ENCODE measurements at places on chromosomes 12 and 14.
A peak's percentile ranks its signal among the peaks of the same experiment; 100 is the strongest.

GRCh38 chr12:66594688-66595087 is 84.2 kb downstream of the GRIP1 start:
- no peak for DNase-seq

DNA sequence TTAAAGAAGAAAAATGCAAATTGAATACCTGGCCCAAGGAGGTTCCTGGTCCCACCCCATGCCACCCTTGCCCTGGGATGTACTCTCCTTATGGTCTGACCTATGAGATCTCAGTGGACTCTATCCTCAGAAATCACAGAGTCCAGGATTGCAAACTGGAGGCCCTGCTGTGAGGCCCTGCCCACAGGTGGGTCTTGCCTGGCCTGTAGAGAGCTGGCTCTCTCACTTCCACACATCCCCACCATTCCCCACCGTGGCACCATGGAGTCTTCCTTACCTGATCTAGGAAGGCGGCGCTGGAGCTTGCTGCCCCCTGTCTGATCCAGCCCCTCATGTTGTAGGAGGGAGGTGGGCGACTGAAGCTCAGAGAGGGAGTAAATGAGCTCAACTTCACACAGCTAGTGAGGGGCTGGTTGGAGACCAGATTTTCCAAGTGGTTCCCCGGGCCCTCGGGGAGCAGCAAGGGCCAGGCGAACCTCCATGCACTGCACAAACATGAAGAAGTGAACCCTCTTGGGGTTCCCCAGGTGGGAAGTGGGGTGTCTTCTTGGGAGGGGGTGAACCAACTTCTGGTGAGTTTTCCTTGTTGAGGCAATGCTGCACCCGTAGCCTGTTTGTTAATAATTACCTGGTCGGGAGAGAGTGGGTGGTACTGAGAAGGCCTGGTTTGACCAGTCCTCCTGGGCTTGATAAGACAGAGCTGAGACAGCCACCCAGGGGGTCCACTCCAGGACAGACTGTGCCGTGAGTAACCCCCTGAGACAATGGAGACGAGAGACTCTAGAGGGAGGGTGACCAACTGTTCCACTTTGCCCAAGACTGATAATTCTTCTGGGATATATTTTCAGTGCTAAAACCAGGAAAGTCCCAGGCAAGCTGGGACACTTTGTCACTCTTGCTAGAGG is at the start of gene SERPINA4:
Gene SERPINA4 (plus strand): TSS at position 692 of the 905 bp plus-strand sequence. CDS start 2,041 bp downstream, outside the sequence.
- DNase-seq: peak; percentile 78

DNA sequence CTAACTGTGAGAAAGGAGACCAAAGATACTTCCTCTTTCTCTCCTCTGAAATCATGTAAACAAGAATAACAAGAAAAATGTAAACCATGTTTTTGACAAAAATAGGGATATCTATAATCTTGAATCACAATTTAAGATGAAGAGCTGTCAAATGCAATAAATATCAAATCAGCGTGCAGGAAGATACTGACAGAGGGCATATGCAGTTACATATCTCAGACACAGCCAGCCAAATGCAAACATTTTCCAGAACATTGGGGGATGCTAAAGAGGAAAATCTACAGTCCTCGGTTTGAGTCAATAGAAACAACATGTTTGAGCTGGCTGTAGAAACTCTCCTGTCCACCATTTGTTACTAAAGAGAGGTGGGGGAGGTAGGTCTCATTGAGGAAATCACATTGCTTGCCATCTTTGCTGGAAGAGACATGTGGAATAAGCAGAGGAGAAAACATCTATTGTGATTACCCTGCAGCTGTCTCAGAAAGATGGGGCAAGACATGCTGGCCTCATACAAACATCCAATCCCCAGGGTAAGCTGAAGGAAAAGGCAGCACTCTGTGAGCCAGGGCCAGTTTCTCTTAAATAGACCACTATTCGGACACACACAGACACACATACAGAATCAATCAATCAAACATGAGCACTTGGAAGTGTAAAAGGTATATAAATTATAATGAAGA is 43.5 kb downstream of the CNTN1 start:
- no peak for DNase-seq

DNA sequence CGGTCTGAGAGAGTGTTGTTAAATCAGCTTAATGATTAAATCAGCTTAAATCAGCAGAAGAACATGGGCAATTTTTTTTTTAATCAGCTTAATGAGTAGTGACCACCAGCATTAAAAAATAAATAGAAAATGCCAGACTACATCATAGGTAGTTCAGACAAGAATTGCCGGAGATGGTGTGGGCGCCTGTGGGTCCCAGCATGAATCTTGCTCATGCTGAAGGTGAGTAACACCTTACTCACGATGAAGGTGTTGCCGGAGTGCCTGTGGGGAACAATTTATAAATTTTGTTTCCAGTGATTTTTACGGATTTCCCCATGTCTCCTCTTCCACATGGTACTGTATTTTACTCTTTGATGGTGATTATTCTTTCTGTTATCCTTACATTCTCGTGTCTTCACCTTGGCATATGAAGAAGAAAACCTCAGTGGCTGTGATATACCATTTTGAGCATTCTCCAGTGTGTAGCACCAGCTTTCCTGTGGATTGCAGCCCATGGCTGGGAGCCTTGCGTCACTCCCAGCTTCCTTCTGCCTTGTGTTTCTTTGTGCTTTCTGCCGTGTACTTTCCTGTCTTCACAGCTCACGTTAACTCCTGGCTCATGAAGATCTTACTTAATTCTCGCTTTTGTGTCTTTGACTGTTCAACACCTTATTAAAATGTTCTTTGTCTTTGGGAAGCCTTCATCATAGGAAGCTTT is 4.7 kb downstream of the TDRD9 start:
- no peak for DNase-seq

- DNase-seq: no peak
These were observed 797.4 kb downstream of the RPS29 start for GRCh38 chr14:48788771-48789170.

DNA sequence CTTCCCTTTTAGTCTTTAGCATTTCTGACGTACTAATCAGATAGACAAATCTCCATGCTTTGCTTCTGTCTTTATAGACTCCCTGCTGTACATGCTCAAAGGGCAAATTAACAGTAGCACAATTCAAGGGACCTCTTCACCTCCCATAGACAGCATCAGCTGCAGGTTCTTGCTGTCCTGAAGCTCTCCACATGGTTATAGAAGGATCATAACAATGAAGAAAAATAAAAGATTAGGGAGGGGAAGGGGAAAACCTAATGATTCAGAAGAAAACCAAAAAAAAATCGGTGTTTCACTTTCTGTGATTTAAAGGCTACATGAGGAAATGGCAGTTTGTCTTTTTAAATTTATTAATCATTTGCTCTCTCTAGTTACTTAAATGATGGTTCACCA is 155.5 kb downstream of the PTCSC3 start:
- no peak for DNase-seq

GRCh38 chr12:128418944-128419343 is 152.0 kb downstream of the TMEM132C start:
- DNase-seq: no peak

- no peak for DNase-seq
These were observed 173.1 kb downstream of the FBXL14 start for GRCh38 chr12:1421091-1421846.

- DNase-seq: no peak
These were observed 1.3 kb downstream of the TRAF3 start for GRCh38 chr14:102778338-102779083.

DNA sequence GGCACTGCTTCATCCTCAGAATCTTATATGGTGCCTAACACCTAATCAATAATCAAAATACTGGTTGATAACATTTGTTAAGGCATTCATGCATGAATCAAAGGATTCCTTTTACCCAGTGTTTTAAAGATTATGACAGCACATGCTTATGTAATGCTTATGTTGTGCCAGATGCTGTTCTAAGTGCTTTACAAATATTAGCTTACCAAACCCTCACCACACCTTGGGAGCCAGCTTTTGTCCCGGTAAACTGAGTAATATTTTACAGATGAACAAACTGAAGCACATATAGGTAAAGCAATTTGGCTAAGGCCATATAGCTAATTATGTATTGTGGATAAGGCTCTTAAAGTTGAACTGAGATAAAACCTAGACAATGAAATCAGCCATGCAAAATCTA is 209.2 kb downstream of the ALX1 start:
- DNase-seq: no peak

- no peak for DNase-seq
These were observed 24.6 kb upstream of the MGP start for GRCh38 chr12:14910090-14910915.

- DNase-seq: peak; percentile 31
These were observed 10.1 kb upstream of the GRIP1 start for GRCh38 chr12:66688846-66689439.

GRCh38 chr14:24013654-24014514 is 25.2 kb downstream of the DHRS4L2 start:
- DNase-seq: no peak

GRCh38 chr12:12202747-12203146 is 64.1 kb downstream of the LRP6 start:
- DNase-seq: no peak

- no peak for DNase-seq
These were observed at the start of gene SMCO3 for GRCh38 chr12:14814014-14814413. Gene SMCO3 (minus strand): TSS chr12:14814182. CDS start chr12:14806680, 7,502 bp downstream.

DNA sequence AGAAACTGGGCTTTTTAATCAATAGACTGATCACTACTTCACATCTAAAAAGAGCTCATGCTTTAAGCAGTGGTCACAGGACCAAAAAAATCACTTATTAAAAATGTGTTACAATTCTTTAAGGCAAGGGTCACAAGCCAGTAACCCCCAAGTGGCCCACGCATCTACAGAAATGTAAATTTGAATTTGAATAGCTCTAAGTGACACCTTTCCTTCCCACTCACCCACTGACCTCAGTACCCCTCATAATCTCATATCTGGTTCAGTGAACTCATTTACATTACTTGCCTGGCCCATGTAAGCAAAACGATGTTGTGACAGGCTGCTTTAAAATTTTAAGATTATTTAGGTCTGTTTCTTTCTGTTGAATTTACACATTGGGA is 27.4 kb downstream of the NELL2 start:
- no peak for DNase-seq

- DNase-seq: no peak
These were observed 4.0 kb upstream of the WSCD2 start for GRCh38 chr12:108125073-108125472.

GRCh38 chr14:90321891-90322290 is 9.8 kb downstream of the NRDE2 start:
- no peak for DNase-seq

DNA sequence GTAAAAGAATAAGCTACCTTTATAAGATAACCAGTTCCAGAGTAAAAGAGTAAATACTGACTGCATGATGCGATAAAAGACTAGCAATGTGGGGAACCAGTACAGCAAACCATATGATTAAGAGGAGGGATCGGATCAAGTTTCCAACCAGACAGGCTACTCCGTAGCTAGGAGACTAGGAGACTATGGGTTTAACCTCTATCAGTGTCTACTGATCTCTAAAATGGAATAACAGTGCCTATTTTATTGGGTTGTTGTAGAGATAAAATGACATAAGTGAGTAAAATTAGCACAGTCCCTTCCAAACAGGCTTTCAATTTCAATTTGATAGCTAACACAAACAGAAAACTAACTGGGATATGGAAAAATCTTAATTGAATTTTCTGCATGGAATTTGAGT is 76.0 kb downstream of the PAWR start:
- no peak for DNase-seq

- no peak for DNase-seq
These were observed 32.4 kb downstream of the DHX37 start for GRCh38 chr12:124956571-124956970.

DNA sequence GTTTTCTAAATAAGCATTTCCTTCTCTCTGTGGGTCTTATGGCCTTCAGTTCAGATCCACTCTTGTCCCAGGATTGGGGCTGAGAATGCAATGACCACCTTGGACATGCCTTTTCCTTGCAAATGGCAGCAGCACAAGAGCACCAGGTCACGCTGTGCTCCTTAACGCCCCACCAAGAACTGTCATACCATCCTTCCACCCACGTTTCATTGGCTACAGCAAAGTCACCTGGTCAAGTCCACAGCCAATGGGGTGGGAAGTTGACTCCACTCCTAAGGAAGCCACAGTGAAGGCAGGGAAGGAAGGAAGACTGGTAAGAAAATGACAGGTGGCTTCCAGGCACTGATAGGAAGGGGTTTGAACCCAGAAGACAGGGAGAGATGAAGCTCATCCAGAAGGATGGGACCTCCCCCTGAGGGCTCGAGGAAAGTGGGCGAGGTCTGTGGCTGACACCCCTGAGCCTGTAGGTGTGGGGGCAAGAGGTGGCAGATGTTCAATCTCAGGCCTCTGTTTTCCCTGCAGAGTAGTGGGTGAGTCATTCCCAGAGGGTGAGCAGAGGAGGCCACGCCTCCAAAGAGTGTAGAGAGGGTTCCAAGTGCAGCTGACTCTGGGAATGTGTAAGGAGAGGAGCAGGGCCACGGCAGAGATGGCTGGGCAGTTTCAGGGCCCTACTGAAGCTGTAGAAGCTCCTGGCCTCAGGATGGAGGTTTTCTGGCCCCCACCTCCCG is 113.5 kb upstream of the VRK1 start:
- no peak for DNase-seq

DNA sequence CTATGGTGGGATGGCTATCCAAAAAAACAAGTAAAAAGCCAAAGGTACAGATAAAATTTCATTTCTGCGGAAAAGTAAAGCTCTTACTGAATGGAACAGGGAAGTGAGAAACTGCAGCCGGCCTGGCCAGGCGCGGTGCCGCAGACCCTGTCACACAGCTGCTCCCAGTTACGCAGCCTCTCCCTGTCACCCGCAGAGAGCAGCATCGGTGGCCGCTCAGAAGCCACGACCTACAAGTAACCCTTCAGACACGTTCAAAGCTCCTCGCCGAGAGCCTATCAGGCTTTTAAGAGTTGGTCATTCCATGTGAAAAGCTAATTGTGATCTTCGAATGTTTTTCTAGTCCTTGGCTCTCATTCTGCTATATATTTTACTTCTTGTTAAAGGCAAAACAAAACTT is 11.0 kb upstream of the ANKLE2 start:
- DNase-seq: no peak

GRCh38 chr14:84991021-84991420 is 538.9 kb upstream of the FLRT2 start:
- no peak for DNase-seq

DNA sequence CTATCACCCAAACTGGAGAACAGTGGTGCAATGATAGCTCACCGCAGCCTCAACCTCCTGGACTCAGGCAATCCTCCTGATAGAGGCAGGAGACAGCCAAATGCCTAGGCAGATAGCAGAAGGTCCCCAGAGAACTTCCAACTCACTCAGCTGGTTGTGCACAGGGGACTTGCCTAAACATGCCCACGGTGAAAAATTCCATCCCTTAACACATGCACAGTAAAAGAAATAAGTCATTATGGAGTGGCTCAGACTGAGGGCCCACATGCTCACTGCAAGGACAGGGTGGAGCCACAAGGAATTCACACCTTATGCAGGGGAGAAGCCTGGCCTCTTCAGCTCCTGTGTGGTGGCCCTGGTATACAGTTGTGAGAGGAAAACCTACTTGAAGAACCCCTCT is 525.8 kb upstream of the ATP2B1 start:
- DNase-seq: no peak

GRCh38 chr14:101473045-101473729 is 88.1 kb upstream of the DIO3 start:
- DNase-seq: no peak

DNA sequence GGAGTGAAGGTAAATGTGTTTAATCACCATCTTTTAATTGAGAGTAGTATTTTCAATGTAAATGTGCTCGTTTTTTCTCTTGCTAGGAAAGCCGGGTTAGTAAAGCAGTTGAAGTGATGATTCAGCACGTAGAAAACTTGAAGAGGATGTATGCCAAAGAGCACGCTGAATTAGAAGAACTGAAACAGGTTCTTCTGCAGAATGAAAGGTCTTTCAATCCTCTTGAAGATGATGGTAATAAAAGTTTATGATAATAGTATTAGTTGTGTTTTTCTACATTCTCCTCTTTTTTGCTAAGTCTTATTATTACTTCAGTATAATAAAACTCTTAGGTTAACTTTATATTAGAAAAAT is 93.9 kb downstream of the DNAI7 start:
- no peak for DNase-seq

GRCh38 chr12:247271-247670 is 15.4 kb downstream of the SLC6A13 start:
- DNase-seq: no peak
